NCI-H1694 (cell line): ENCODE measurements at places on chromosomes 11 and 22.

- DNase-seq = no peak
These were observed 9.7 kb downstream of the CAT start for GRCh38 chr11:34448223-34448994.

- DNase-seq = no peak
These were observed 90.7 kb downstream of the C11orf87 start for GRCh38 chr11:109512680-109513079.

- DNase-seq = peak; percentile 18
These were observed 12.4 kb upstream of the DSCAML1 start for GRCh38 chr11:117809236-117810055.

DNA sequence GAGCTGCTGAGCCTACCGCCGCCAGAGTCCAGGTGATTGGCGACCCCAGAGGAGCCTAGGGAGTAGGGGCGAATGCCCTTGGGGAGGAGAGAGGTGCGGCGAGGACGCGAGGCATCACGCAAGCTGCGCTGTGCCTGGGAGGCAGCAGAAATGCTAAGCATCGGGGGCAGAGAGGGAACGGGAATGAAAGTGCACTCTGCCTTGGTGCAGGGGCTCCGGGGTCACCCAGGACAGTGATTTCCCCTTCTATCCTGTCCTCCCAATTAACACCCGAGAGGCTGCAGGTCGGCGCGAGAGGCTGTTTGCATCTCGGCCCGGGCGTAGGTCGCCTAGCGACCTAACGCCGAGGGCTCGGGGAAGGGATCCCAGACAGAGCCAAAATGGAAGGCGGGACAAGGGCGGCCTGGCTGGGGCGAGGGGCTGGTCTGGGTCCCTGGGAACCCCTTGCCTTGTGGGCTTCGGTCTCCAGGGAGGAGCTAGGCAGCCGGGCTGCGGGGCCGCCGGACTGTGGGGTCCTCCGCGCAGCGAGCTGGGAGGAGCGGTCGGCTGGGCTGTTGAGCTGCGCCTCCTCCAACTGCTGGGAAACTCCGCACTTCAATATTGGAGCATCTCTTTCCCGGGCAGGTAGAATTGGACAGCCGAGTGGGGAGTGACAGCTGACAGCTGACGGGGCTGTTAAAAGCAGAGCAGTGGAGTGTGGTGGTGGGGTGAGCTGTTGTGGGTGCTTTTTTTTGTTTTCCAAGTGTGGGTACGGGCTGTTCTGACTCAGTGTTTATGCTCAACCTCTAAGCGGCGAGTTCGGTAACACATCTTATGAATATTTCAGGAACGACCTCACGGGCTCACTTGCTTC is 657 bp downstream of the ELMOD1 start:
- DNase-seq = no peak

- no peak for DNase-seq
These were observed 43.7 kb downstream of the WNT11 start for GRCh38 chr11:76162336-76163288.

GRCh38 chr11:9601876-9602199 is 28.4 kb downstream of the WEE1 start:
- DNase-seq = no peak

DNA sequence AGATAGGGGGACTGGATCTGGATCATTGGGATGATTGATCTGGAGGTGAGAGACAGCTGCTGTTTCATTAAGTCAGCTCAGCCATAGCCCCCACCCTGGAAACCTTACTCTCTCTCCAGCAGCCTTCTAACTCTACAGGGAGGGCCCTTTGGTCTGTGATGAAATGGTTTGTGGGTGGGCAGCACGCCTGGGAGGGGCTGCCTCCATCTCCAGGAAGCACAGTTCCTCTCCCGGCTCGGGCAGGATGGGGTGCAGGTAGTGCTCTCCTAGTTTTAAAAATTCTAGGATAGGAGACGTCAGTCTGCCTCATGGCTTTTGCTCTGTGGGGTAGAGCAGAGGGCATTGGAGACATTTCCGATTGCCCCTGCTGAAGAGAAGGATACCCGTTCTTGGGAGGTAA is 89.7 kb downstream of the CEP164 start:
- DNase-seq = no peak

- DNase-seq = no peak
These were observed 159.3 kb downstream of the MN1 start for GRCh38 chr22:27642104-27642800.

- no peak for DNase-seq
These were observed 6.3 kb downstream of the GUCY1A2 start for GRCh38 chr11:107011977-107012376.

- no peak for DNase-seq
These were observed 85.8 kb upstream of the TMEM45B start for GRCh38 chr11:129729823-129730222.

DNA sequence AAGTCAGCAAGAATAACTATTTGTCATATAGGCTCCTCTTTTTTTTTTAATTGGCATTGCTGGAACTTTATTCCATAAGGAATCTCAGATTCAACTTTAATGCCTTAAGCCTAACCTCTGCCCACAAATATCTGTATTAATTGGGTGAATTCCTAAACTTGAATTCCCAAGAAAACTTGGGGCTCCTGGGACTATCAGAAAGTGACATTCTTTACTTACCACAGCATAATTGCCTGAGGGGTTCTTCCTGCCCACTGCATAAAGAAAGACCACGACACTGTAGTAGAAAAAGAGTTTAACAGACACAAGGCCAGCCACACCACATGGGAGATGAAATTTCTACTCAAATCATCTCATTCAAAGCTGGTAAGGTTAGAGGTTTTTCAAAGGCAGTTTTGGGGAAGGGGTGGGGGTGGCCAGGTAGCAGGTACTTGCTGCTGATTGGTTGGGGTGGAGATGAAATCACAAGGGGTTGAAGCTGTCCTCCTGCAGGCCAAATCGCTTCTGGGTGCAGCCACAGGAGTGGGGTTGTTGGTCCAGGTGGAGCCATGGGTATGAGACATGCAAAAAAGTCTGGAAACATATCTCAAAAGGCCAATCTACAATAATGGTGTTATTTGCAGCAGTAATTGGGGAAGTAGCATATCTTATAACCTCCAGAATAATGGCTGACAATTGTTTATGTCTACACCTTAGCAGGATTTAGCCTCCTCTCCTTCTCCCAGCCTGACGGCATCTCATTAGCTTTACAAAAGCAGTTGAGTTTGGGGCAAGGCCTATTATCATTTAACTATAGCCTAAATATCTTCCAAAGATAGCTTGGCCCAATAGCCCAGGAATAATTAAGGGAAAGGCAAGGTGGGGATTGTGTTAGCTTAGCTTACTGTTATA is 4.8 kb upstream of the NLRP10 start:
- no peak for DNase-seq

GRCh38 chr22:29979777-29980321 is 96.9 kb downstream of the MTMR3 start:
- no peak for DNase-seq

- DNase-seq = no peak
These were observed 2.1 kb downstream of the PGAP2 start for GRCh38 chr11:3810446-3810845.

- DNase-seq = no peak
These were observed 1.1 kb downstream of the CHADL start for GRCh38 chr22:41239443-41240128.

DNA sequence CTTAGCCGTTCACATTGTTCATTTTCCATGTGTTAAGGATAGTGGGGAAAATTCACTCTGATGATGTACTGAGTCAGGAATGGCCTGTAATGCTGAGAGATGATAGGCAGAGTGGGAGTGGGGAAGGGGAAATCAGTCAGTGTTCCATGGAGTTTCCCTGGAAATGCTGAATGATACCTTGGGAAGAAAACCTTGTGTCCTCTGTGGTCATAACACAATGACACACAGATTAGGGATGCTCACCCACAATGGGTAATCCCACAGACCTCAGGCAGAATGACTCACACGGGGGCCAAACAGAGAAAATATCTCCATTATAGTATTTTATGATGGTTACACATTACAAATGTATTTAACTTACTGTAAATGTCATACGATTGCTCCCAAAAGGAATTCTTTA is 118.0 kb downstream of the SNX19 start:
- no peak for DNase-seq

DNA sequence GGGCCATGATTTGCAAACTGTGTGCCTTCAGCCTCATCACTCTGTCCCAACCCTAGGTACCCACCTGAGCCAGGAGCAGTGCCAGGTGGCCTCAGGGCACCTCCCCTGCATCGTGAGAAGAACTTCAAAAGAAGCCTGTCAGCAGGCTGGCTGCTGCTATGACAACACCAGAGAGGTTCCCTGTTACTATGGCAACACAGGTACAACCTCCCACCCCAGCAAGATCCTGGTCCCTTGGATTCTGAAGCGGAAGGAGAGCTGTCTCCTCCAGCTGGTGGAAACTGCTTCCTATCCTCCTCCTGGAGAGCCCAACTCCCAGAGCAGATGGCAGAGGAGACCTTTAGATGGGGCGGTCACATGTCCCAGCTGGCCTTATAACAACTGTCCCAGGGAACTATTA is 2.9 kb downstream of the ZP1 start:
- DNase-seq = peak; percentile 9

GRCh38 chr11:119709638-119710346 is 19.2 kb downstream of the NECTIN1 start:
- peak; percentile 66 for DNase-seq
